ENCODE measurements at places on chromosomes 16 and 17. TPM values are rescaled to one million over a fixed set of nuclear protein-coding genes. Genes with fewer than 3 reads are reported as not detected.

GRCh38 chr16:66919569-66920298 lies 1.0 kb upstream of the CDH16 start:
- no peak for DNase-seq

DNA sequence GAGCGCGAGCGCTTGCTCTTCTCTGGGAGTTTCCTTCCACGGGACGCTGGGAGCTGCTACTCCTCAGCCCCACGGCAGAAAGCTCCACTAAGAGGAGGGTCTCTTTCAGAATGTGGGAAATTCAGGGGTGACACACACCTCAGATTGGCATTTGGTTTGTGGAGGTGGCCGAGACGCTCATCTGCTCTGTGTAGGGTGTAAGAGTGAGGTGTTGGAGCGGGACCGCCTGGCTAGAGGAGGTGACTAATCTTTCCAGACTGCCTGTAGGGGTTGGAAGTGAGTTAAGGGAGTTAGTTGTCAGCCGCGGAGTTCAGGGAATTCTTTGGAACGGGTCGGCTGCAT lies 735 bp downstream of the PSMD11 start:
- DNase-seq: peak; percentile 40

- no peak for DNase-seq
Observed at GRCh38 chr16:67407788-67408452, 8.4 kb downstream of the ZDHHC1 start.

DNA sequence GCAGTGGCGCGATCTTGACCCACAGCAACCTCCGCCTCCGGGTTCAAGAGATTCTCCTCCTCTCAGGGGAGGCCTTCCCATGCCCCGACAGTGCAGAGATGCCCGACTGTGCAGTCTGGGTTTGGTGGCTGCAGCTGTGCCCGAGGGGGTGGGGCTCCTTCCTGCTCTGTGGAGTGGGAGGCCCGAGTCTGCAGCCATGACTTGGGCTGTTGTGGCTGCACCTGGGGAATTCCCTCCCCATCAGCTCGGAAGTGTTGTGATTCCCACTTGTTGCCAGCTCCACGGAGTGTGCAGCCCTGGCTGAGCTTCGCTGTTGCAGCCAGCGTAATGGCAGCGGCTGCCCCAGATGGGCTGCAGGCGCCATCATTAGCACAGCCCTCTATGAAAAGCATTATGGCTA lies 66.4 kb upstream of the SMIM36 start:
- DNase-seq: no peak

DNA sequence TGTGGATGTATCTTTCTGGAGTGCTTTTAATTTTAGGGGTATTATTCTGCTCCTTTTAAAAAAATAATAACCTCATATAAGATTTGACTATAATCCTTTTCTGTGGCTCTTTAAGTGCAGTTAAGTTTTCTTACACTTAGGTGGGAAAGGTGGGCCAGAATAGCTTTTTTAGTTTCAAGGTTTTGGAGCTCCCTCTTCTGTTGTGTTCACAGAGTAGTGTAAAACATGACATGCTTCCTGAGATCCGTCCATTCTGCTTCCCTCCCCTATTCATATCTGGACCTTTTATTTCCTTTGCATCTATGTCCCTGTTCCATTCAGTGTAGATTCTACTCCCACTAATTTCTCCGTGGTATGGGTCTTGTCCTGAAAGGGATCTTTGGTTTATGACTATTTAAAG lies 12.8 kb downstream of the LRRC36 start:
- DNase-seq: no peak

Gene KCTD19
- 0.33 TPM for total RNA-seq

DNA sequence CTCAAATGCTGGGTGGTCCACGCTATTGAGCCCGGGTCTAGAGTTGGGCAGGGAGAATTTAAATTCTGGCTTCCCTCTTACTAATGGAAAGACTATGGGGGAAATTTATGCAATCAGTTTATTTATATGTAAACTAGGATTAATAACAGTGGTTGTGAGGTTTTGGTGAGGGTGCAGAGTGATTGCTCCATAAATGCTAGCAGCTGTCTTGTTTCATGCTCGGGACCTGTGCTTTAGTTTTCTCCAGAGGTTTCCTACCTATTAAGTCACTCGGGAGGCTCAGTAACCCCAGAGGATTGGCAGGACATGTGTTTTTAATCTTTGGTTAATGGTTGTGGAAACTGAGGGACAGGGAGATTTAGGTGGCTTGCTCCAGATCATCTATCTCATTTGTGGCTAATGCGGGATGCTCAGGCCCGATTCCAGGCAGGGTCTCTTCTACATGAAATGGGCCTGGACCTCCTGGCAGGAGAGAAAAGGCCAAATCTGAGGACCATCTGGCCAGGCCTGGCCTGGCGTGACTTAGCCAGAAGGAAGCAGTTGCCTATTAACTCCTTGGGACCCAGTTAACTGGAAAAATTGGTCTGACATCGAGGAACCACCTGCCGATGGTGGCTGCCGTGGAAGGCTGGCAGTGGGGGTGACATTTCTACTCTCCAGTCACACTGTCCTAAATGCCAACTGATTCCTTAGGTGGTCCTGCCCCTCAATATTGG lies 2.1 kb downstream of the PRCD start:
- no peak for DNase-seq

Gene KRT25
- not detected for total RNA-seq

- no peak for DNase-seq
Observed at GRCh38 chr17:71959154-71959553, 161.7 kb upstream of the SOX9 start.

GRCh38 chr17:36941265-36942010 lies 4.2 kb downstream of the LHX1 start:
- DNase-seq: no peak

DNA sequence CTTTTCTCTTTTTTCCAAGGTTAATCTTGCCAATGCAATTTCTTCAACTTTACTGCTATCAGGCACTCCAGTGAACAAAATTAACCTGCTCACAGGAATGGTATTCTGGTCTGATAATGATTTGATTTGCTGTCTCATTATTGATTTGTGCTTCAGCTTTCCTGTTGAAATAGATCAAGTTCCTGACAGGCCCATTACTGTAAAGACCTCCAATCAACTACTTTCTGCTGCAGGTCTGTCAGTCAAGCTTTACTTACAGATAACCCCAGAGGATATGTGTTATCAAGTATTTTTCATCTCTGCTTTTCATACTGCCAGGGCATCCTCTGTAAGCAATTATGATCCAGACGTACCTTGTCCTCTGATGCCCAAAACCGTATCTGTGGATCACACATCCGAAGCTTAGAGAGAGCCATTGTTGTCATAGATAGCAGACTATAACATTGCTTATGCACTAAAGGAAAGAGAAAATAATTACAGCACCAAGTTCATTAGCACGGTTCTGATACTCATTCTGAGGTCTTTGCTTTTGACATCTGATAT lies 215.6 kb downstream of the PHKB start:
- no peak for DNase-seq

- DNase-seq: no peak
Observed at GRCh38 chr16:48526058-48526957, 83.7 kb downstream of the N4BP1 start.

GRCh38 chr16:2288726-2289125 lies 20.8 kb upstream of the RNPS1 start:
- no peak for DNase-seq

Gene KRT9
- total RNA-seq: not detected

DNA sequence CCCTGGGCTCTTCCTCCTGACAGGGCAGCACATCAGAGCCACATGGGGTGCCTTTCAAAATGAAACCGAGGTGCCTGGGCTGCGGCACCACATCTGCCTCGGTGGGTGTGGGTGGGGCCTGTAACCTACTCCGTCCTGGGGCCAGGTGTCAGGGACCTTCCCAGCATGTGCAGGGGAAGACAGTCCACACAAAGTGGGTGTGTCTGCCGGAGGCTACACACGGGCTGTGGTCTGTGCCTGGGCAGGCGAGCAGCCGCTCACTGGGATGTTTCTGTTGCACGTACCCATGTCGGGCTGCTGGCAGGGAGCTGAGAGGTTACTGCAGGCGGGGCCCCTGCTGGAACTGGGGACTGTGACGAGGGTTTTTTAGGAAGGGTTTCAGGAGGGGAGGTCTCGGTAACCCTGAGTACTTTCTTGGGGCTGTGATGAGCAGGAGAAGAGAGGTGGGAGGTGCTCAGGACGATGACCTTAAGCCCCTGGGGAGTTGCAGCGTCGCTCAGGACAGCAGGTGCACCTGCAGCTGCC lies 351.2 kb downstream of the SEC14L1 start:
- no peak for DNase-seq

Gene KRTAP16-1
- not detected for total RNA-seq

- no peak for DNase-seq
Observed at GRCh38 chr16:79370736-79371135, 229.8 kb downstream of the MAF start.

DNA sequence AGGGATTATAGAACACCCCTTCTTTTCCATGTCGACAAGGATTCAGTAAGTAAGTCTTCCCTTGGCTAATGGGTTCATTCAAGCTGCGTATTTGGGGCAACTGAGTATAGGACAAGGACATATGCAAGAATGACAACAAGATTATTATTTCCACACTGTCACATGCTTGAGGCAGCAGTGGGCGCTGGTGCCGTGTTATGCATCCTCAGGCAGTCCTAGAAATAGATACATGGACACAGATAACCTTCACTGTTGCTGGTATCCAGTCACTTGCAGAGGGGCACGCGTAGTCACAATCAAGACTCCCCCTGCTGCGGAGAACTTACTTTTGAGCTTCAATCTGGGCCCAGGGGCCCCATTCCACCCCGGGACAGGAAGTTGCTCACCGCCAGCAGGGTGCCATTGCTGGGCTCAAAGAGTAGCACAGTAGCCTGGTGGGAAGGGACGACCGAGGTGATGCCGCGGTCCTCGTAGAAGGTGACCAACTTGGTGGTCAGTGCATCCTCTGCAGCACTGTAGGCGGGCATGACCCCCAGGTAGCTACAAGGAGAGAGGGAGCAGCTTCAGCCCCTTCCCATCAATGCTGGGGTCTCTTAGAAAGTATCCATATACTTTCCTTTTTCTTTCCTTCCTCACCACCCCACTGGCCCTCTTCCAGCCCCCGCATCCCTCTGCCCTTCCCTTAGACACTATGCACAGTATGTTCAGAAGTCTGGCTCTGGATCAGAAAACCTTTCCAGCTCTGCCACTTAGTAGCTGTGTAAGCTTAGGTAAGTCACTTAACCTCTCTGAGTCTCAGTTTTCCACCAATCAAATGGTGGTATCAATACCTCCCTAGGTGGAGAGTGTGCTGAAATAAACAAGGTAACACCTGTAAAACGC lies 804 bp downstream of the CRYM start:
- DNase-seq: no peak

- no peak for DNase-seq
Observed at GRCh38 chr16:58462997-58463941, 36.7 kb upstream of the NDRG4 start.

- peak; percentile 67 for DNase-seq
Observed at GRCh38 chr17:78416791-78417530, 38.5 kb downstream of the PGS1 start.

DNA sequence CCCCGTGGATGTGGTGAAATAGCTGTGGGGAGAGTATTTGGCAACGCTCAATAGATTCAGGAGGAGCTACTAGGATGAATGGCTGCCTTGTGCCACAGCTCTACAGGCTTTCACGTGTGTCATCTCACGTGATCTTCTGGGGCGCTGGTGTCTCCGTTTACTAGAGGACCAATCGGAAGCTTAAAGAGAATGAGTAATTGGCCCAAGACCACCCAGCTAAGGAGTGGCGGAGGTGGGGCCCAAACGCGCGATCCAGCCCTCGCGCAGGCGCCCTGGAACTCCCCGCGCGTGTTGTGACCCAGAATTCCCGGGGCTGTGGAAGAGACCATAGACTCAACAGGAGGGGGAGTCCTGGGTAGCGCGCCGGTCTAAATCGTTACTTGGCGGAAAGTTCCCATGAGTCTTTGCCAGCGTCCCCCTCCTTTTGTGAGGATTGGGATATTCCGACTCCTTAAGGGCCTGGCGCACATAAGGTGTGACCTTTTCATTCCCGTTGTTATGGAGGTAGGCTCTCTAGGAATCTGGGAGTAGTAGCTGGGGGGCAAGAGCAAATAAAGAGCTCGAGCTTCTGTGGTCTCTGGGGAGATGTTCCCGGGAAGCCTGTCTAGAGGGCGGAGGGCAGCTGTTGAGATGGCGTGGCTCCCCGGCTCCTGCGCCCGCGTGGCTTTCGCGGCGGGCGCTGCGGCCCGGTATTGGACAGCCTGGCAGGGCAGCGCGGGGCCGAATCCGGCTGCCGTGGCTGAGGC lies 23.4 kb downstream of the TRPV2 start:
- DNase-seq: peak; percentile 99

GRCh38 chr17:1027044-1027443 lies 30.1 kb downstream of the TIMM22 start:
- DNase-seq: no peak

GRCh38 chr17:27158382-27158781 lies 135.5 kb upstream of the WSB1 start:
- no peak for DNase-seq

DNA sequence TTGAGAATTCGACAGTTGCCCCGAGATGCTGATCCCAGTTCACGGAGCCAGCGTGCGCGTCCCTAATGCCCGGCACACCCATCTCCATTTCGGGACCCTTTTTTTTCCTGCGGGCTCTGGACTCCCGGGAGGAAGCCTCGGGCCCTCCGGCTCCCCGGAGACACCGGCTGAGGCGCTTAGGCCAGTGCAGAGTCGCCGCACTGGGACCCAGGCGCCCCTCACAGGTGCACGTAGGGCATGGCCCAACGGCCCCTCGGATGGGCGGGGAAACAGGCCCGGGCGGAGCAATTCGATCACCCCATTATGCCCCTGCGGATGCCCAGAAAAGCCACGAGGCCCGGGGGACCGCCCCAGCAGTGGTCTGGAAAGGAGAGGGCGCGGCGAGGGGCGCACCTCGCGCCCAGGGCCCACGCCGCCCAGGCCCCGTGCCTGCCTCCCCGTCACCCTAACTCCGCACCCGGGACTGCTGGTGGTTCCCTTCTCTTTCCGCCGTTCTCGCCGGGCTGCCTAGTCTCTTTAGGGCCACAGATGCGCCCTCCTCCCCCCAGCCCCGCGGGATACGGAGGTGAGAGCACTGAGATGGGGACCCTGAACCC lies 18.5 kb upstream of the ZFHX3 start:
- no peak for DNase-seq

- DNase-seq: no peak
Observed at GRCh38 chr17:67365738-67366192, 612 bp downstream of the PSMD12 start.

Data from pulmonary artery endothelial cell (primary cell).